ENCODE measurements at places on chromosomes 1 and 21.
A peak's percentile ranks its signal among the peaks of the same experiment; 100 is the strongest.

GRCh38 chr1:983798-984475, 2.0 kb upstream of the PERM1 start:
- peak; percentile 39 for DNase-seq

- no peak for DNase-seq
These were observed 24.2 kb downstream of the TMEM51 start for GRCh38 chr1:15177710-15178166.

- no peak for DNase-seq
These were observed 70.2 kb upstream of the S1PR1 start for GRCh38 chr1:101166583-101167120.

- DNase-seq = no peak
These were observed 31.4 kb downstream of the OLFM3 start for GRCh38 chr1:101965341-101965740.

GRCh38 chr1:19892129-19892528, 9.9 kb downstream of the OTUD3 start:
- DNase-seq = no peak

GRCh38 chr21:33047231-33047630, 21.5 kb downstream of the OLIG2 start:
- no peak for DNase-seq

DNA sequence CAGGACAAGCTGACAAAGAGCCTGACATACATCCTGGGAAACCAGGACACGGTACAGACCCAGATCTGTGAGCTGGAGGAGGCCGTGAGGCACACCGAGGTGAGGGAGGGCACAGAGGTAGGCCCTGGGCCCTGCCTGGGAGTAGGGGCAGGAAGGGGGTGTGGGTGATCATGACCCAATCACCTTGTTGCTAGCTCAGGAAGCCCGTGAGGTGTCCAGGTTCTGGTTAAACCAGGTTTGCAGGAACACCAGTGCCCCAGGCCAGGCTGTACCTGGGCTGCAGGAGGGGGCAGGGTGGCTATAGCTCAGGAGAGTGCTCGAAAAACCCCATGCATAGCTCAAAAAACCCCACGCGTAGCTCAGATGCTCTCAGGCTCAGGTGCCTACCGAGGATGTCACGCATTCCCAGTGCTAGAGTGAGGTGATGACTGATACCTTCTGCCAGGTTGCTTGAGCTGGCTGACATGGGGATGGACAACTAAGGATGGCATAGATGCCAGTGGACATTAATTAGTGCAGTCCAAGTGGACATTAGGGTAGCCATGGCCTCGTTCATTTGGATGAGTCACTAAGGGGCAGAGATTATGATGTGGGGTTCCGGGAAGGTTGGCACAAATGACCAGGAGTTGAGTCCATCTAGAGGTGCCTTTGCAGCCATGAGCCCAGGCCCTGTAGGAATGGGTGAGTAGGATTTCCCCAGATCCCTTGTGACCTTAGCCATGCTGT, 3.7 kb downstream of the TRIM46 start:
- DNase-seq = no peak

- DNase-seq = no peak
These were observed 118.7 kb downstream of the CASZ1 start for GRCh38 chr1:10677491-10678391.

GRCh38 chr1:111770916-111771315, 15.2 kb downstream of the DDX20 start:
- DNase-seq = no peak

GRCh38 chr1:165056914-165057313, 299.6 kb downstream of the LMX1A start:
- no peak for DNase-seq

Measured in hematopoietic multipotent progenitor cell treated with erythropoietin and hydrocortisone succinate and interleukin-3 and kit ligand, for 15 days (in vitro differentiated cells).